ENCODE measurements at places on chromosomes 13 and 19. TPM values are rescaled to one million over a fixed set of nuclear protein-coding genes. Genes with fewer than 3 reads are reported as not detected.

Gene FGF9
- 0.21 TPM for total RNA-seq

Gene METTL21C
- not detected for total RNA-seq

- DNase-seq: no peak
- H3K27ac ChIP-seq: no peak overlapping the region
- no peak overlapping the region for H3K4me3 ChIP-seq
- H3K4me1 ChIP-seq: no peaks in the 10 kb centered on the region
- no peaks in the 10 kb centered on the region for H3K36me3 ChIP-seq
Observed at GRCh38 chr13:113142876-113143275, 15.6 kb upstream of the PROZ start.

DNA sequence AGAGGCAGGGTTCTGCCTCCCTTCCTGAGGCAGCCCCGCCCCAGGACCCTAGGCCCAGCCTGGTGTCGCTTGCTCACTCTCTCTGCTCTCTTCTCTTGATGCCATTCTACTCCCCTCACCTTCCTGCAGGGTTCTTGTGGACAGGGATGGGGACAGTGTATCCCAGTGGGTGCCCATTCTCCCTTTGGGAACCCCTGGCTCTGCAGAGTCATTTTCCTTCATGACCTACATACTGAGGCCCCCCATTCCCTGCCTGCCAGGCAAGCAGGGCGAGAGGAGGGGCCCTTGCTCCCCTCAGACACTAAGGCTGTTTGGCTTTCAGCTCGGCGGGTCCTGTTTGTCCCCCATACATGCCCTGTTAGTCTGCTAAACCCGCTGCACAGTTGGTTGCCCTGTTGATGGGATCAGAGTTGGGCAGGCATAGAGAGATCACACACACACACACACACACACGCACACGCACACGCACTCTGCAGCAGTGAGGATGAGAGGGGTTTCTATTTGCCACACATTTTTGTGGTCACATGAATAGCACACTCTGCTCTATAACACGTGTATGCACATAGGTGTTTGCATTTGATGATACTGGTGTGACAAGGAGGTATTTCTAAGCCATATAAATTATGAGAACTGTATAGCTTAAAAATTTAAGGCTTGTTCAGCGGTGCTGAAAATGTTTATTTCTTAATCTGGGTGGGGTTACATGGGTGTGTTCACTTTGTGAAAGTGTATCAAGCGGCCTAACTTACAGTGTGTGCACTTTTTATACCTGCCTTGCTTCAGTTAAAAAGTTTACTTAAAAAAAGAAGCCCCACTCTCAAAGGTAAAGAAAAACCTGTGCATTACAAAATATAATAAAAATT lies 20.3 kb downstream of the NFIX start:
- H3K4me3 ChIP-seq: no peak overlapping the region
- DNase-seq: peak; percentile 40
- no peaks in the 10 kb centered on the region for H3K36me3 ChIP-seq
- peak overlapping the region; percentile 52 for H3K27ac ChIP-seq
